ENCODE measurements at places on chromosomes 7 and 10.

DNA sequence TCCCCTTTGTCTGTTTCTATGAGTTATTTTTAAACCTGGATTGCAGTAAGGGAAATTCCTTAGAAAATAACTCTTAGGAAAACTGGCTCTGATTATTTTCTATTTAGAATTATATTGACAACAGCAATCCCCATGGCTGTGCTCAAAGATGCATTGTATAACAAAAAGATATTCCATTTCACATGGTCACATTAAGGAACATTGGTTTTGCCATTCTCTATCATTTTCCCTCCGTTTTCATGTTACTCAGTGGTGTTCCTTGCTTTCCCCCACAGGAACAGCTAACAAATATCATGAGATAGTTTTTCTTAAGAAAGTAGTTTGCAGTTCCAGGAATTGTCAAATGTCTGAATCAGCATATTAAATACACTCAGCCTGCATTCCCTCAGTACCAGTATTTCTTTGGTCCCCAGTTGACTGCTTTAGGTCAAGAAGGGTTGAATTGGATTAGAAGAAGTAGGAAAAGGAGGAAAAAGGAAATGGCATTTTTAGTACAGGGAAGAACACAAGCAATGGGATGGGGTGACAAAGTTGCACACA, 436.7 kb downstream of the TNS3 start:
- DNase-seq: no peak

DNA sequence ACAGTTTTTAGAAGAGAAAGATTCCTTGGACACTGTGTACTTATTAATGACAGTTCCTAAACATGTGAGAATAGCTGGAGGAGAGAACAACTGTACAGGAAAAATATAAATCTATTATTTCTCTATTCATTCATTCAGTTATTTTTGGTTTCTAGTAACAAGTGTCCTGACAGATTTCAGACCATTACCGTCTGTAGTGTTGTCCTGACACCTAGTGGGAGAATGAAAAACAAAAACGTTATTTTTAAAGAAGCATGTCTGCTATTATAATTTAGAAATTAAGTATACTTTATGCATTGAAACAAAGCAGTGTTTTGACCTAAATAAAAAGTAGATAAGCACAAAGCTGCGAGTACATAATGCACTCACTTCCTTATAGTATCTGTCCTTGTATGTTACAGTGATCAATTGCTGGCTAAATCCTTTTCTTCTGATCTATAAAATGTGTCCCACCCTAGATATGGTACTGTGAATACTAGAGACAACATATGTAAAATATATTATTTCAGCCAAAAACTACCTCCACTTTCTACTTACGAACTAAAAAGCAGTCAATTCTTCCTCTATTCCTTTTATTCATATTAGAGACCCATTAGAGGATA, 575.6 kb downstream of the ARL4A start:
- DNase-seq: peak; percentile 73

- DNase-seq: no peak
These were observed 155.1 kb downstream of the OR13A1 start for GRCh38 chr10:45160271-45160670.

GRCh38 chr10:131872011-131872826, 28.6 kb upstream of the PPP2R2D start:
- no peak for DNase-seq

- no peak for DNase-seq
These were observed 22.9 kb downstream of the CDK6 start for GRCh38 chr7:92813390-92814024.

- DNase-seq: no peak
These were observed 124.3 kb downstream of the NEURL1 start for GRCh38 chr10:103617602-103618385.

GRCh38 chr7:92808635-92809034, 27.7 kb downstream of the CDK6 start:
- DNase-seq: no peak

DNA sequence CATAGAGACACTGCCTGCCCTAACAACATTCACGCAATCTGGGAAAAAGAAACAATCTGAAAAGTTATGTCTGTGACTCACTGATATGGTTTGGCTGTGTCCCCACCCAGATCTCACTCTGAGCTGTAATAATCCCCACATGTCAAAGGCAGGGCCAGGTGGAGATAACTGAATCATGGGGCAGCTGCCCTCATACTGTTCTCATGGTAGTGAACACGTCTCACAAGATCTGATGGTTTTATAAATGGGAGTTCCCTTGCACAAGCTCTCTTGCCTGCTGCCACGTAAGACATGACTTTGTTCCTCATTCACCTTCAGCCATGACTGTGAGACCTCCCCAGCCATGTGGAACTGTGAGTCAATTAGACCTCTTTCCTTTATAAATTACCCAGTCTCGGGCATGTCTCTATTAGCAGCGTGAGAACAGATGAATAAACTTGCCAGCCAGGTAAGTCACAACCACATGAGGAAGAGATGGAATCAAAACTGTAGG, 341.5 kb upstream of the AOAH start:
- DNase-seq: no peak

- peak; percentile 76 for DNase-seq
These were observed 71.7 kb downstream of the ICA1 start for GRCh38 chr7:8190119-8190895.

GRCh38 chr7:46776790-46777189, 805.1 kb downstream of the TNS3 start:
- peak; percentile 16 for DNase-seq

DNA sequence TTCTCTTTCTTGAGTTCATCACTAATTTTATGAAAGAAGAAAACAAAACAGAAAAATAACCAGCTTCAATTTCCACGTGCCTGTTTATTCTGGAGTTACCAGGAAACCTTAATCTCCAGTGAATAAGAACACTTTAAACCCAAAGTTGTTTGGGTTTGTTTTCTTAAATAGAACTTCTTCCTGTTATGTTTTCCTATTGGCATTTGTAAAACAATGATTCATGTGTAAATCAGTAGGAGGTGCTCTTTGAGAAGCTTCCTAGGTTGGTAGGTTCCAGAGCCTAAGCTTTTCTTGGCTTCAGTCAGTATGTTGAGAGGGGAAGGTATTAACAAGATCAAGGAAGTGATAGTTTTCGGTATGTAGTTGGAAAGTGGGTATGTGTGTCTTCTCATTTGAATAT, 119.0 kb downstream of the BICC1 start:
- no peak for DNase-seq

DNA sequence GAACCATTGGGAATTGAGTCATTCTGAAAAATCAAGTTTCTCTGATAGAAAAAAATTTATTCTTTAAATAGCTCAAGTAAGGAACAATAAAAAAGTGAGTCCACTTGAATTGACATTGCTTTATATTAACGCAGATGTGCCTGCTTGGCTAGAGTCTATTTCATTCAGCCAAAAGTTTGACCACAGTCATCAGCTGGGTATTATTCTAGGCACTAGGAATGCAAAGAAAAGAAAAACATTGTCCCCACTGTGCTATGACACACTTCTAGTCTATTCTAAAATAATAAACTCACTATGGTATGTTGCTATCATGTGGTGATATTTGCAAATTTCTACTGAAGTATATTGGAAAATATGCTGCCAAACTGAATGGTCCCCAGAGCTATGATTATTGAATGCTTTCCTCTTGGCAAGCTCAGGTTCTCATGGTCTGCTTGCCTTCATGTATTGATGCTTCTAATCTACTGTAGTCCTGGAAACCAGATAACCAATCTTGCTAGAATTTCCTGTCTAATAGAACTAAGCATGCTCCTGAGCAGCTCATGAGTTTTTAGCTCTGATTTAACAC, 8.3 kb downstream of the SFRP4 start:
- DNase-seq: no peak

- DNase-seq: no peak
These were observed 44.0 kb downstream of the TARP start for GRCh38 chr7:38229386-38229785.

DNA sequence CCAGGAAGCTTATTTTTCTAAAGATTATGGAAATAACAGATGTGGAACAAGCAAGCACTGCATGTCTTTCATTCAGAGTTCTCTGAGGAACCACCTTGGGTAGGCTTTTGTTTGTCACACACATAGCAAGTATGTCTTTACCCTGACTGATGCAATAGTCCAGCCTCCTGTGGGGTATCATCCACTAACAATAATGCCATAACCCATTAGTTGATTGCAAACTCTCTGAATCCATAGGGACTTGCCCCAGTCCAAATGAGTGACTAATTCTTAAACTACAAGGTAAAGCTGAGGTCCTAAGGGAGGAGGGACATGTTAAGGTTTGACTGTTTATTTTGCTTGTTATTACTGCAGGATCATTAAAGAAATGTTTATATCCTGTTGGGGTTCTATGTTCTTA, 151.4 kb upstream of the PRPS1L1 start:
- no peak for DNase-seq

GRCh38 chr10:132254841-132255240, 52.9 kb downstream of the STK32C start:
- DNase-seq: no peak

- no peak for DNase-seq
These were observed 35.4 kb downstream of the BNIP3 start for GRCh38 chr10:131946321-131946751.

- DNase-seq: peak; percentile 99
These were observed 121.7 kb downstream of the PRPF18 start for GRCh38 chr10:13708256-13708990.

GRCh38 chr7:102192790-102193189, 93.9 kb upstream of the SH2B2 start:
- DNase-seq: no peak

GRCh38 chr10:52106899-52107298, 207.2 kb upstream of the DKK1 start:
- DNase-seq: no peak

DNA sequence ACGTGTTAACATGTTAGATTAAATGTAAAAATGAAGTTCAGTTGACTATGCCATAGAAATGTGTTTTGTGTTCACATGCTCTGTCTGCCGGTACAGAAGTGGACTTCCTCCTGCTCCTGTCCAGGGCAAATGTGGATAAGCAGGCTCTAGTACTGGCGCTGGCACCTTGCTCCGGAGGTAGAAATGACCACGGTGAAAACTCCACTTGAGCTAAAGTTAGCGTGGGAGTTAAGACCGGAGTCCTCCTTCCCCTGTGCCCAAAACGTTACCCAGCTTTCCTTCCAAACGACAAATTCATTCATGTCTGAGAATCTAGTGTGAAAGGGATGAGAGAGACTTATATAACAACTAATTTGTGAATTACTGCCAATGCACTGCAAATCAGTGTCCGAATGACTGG, 35.0 kb upstream of the ATP6V0A4 start:
- no peak for DNase-seq

GRCh38 chr7:69681181-69681580, 82.9 kb downstream of the AUTS2 start:
- no peak for DNase-seq

- no peak for DNase-seq
These were observed 20.3 kb downstream of the TLX1 start for GRCh38 chr10:101151395-101151794.

DNA sequence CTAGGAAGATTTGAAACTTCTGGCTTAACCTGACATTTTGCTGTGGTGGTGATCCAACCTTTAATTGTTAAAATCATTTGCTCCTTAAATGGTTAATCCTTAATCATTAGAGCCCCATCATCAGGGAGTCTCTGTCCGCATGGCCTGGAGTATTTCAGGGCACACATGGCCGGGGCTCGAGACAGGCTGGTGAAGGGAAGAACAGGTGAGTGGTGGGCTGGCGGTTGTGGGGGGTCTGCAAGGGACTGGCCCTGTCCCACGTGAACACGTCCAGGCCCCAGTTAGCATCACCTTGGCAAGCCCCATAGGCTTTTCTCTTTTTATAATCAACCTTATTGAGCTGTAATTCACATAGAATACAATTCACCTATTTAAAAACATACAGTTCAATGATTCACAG, 109.5 kb downstream of the DNAJB6 start:
- DNase-seq: no peak
